Putamen (tissue), 1 donor: ENCODE measurements at places on chromosomes 6 and 20.

GRCh38 chr6:14360565-14360964 lies 243.0 kb downstream of the CD83 start:
- no peak for DNase-seq

DNA sequence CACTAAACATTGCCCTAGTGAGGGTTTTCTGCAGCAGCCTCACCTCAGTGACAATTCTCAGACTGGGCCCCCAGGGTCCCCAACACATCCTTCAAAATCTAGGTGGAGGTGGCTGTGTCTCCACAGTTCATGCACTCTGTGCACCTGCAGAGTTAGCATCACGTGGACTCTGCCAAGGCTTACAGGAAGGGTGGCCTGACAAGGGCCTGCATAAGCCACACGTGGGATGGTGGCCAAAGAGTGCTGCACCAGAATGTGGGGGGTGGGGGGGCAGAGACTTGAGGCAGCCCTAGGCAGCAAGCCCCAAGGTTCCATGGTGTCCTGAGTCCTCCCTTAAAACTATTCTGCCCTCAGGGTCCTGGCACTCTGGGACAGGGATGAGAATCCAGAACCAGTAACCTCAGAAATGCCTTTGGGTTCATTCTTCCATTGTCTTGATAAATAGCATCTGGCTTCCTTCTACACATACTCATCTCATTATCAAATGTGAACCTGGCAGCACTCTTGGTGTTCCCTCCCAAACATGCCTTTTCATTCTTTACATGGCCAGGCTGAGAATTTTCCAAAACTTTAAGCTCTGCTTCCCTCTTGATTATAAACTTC lies 1.6 kb upstream of the SERPINB1 start:
- DNase-seq, result no peak

GRCh38 chr6:3455569-3456394 lies 1.1 kb downstream of the SLC22A23 start:
- DNase-seq, result no peak

GRCh38 chr6:103862297-103862696 lies 997.4 kb downstream of the HACE1 start:
- DNase-seq, result no peak

GRCh38 chr20:34710861-34711574 lies 6.9 kb downstream of the TP53INP2 start:
- no peak for DNase-seq

GRCh38 chr20:7348253-7348652 lies 580.8 kb downstream of the BMP2 start:
- no peak for DNase-seq

GRCh38 chr20:4171538-4172116 lies 156.3 kb upstream of the RNF24 start:
- DNase-seq, result no peak

DNA sequence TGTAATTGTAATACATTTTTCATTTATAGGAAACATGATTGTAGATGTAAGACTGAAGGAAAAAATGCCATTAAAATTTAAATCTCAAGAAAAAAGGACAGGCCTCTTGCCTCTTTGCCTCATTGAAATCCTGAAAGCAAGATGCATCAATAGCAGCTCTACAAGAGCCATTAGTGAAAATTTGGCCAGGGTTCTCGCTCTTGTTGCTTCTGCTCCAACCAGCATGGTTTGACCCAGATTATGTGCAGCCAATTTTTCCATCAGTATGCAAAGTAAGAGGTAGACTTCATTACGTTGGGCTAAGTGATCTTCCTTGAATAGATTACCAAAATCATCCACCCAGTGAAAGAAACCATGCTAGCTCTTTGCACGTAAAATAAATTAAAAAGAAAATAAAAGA lies 106.6 kb downstream of the SGK1 start:
- peak; percentile 53 for DNase-seq

DNA sequence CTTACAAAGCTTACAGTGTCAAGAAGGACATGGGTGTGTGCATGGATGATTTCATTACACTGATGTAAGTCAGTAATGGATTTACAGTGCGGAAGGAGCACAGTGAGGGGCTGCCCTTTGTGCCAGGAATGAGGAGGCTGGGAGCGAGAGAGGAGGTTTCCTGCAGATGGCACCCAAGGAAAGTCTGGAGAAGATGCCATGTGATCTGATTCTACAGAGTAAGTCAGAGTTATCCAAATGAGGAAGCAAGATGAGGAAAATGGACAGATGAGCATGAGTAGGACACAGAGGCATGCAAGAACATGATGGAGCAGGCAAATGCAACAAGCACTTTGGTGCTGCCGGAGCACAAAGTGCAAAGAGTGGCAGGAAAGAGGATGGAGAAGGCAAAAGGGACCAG lies 29.7 kb downstream of the MAP7 start:
- DNase-seq, result no peak

DNA sequence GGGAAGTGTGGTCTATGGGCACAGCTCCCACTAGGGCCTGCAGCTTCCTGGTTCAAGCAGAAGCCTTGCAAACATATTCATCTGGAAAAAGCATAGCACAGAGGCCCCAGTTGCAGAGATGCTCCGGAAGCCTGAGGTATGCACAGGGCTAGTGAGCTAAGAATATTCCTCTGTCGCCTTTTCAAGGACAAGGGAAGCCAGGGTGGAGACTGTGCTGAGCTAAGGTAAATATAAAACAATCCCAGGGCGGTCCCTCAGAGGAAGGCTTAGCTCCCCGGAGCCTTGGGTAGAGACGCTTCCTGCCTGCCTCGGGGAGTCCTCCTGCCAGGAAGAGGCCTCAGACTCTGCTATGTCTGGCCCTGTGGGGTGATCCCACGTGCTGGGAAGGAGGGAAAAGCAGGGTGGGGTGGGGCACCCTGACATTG lies 134.8 kb upstream of the FOXA2 start:
- DNase-seq, result no peak

DNA sequence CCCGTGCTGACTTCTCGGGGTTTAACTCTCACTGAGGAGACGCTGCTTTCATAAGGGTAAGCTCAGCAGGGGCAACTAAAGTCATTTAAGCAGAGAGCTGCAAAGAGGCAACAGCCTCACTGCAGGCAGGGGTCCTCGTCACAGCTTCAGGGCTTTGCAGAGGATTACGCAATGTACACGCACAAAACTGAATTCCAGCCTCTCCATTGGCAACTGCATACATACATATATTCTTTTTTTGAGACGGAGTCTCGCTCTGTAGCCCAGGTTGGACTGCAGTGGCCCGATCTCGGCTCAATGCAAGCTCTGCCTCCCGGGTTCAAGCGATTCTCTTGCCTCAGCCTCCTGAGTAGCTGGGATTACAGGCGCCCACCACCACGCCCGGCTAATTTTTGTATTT lies 2.4 kb downstream of the GMEB2 start:
- no peak for DNase-seq

DNA sequence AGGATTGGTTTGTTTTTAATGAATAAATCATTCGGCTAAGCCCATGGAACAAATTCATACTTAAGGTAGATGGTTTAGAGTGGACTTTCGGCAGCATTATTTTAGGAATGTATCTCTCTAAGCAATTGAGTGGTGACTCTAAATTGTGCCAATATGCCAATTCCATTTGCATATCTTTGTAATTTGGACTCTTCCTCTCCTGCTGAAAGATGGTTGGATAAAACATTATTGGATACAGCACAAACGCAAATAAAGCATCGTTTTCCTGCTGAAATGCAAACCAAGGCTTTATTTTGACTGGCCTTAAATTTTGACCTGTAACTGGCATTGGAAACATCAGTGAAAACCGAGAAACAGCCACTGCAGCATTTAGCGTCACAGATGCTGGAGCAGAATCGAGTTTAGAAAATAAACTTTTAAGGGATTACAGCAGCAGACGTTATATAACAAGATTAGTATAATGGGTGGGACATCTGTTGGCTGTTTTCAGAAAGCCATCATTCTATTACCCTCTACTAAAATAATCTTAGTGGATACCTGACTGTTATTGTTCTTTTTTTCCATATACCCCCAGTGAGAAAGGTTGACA lies 726.0 kb downstream of the KIF16B start:
- no peak for DNase-seq

DNA sequence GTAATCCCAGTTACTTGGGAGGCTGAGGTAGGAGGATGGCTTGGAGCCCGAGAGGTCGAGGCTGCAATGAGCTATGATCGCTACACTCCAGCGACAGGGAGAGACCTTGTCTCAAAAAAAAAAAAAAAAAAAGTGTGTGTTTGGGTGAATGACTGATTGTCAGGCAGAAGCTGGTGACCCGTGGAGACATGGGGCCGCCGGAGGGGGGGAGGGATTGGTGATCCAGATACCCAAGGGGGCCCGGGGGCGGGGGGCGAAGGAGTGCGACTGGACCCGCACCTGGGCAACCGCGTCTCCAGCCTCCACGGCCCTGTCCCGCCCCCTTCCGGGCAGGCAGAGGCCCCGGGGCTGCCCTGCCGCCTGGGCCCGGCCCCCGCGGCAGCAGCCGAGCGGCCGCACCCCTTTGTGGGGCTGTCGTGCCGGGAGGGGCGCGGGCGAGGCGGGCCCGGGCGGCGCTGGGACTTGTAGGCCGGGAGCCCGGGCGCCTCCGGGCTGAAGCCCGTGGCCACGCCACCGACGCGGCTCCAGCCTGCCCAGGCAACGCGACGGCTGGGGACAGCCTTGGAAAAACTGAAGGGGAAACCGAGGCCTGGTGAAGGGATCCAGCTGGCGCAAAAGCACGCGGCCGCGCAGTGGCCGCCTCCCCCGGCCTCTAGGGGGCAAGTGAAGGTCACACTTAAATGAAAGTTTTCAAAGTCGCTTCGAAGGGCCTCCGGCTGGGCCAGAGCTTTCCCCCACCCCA lies 2.1 kb upstream of the RBM38 start:
- DNase-seq, result peak; percentile 75

GRCh38 chr6:42007286-42008137 lies 42.8 kb upstream of the TAF8 start:
- DNase-seq, result peak; percentile 19

- DNase-seq, result no peak
Observed at GRCh38 chr6:31267651-31268368, 4.1 kb downstream of the HLA-C start.

DNA sequence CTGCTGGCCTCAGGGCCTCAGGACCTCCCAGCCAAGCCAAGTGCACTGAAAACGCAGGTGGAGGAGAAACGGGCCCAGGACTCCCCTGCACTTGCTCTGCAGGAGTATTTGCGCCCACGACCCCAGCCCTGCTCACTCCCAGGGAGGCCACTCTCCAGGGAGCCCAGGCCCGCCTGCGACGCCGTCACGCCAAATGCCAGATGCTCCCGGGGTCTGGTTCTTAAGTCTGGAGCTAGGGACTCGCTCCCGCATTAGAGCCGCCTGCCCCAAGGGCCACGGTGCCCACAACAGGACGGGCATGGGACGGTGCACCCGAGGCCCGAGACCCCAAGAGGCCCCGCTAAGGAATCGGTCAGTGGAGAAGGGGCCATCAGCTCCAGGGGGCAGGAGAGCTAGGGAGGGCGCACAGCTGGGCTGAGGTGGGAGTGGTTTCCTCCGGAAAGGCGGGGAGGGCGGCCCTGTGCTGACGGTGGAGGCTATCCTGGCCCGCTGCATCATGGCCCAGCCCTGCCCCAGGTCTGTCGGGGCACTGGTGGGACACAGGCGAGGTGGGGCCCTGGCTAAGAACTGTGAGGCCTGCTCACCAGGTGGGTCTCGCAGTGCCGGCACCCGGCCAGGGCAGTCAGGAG lies 44.1 kb upstream of the CHRNA4 start:
- no peak for DNase-seq

- DNase-seq, result no peak
Observed at GRCh38 chr6:43393602-43394001, 24.2 kb upstream of the ZNF318 start.

GRCh38 chr20:56955680-56956079 lies 310.8 kb downstream of the BMP7 start:
- DNase-seq, result no peak

DNA sequence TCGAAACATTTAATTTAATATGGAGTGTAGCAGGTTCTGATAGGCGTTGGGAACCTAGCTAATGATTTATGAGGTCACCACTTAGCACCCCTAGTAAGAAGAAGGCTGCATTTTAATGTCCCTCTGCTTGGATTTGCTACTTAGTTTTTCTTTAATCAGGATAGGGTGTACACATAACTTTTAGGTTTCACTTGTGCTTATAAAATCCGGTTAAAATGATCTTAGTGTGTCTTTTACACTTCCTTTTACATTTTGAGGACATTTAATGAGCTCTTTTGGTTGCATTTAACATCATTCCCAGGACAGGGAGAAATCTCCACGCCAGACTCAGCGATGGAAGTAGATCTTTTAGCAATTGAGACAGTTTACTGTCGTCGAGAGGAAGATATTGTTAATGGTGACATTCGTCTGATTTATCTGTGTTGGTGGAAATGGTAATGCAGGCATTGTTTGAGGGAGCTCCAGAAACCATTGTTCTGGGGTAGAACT lies 5.6 kb downstream of the TFAP2A start:
- no peak for DNase-seq

DNA sequence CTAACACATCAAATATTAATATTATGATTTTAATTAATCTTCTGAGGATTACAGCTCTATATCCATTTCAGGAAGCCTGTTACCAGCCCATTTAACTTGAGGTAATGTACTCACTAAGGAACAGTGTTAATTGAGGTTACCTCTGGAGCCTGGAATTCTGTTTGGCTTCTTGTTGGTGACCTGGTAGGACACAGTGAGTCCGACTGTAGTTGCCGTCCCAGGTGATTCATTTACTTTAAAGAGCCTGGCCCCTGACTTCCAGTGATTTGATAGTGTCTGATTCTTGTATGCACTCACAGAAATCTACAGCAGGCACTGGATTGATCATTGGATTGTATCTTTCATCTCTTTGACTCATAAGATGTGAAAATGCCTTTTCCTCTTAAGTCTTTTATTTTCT lies 34.0 kb downstream of the IGF2R start:
- no peak for DNase-seq

- no peak for DNase-seq
Observed at GRCh38 chr6:101800598-101800997, 407.1 kb downstream of the GRIK2 start.

- no peak for DNase-seq
Observed at GRCh38 chr6:75171567-75171966, 34.3 kb downstream of the COL12A1 start.

DNA sequence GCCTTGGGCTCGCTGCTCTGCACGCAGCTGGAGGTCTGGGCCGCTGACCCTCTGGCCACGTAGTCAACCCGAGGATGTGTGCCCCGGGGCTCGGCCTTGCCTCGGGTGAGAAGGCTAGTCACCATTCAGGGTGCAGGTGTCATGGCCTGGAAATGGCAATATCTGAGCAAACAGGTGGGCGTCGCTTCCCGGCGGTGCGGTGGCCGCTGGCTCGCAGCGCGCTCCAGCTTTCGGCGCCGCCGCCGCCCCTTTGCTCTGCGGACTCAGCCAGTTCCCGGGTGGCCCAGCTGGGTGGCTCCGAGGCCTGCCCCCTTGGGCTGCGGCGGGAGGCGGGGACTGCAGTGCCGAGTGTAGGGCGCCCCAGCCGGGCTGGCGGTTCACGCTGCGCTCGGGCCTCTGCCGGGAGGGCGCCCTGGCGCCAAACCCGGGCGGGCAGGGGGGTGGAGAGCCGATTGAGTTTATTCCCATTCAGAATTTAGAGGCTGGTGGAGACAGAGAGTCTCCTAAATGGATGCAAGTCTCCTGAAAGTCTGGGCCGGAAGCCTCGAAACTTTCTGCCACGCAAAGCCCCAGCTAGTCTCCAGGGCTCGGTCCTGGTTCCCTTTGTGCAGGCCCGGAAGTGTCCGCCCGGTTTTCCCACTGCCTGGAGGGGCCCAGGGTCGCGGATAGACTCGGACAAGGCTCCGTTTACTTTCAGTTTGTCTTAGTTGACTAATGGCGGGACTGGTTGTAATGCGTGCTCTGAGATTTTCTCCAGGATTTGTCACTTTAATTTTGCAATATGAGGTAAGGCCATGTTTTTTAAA lies 11.3 kb upstream of the TFAP2A start:
- no peak for DNase-seq
